ENCODE measurements at places on chromosomes 3 and 15.

DNA sequence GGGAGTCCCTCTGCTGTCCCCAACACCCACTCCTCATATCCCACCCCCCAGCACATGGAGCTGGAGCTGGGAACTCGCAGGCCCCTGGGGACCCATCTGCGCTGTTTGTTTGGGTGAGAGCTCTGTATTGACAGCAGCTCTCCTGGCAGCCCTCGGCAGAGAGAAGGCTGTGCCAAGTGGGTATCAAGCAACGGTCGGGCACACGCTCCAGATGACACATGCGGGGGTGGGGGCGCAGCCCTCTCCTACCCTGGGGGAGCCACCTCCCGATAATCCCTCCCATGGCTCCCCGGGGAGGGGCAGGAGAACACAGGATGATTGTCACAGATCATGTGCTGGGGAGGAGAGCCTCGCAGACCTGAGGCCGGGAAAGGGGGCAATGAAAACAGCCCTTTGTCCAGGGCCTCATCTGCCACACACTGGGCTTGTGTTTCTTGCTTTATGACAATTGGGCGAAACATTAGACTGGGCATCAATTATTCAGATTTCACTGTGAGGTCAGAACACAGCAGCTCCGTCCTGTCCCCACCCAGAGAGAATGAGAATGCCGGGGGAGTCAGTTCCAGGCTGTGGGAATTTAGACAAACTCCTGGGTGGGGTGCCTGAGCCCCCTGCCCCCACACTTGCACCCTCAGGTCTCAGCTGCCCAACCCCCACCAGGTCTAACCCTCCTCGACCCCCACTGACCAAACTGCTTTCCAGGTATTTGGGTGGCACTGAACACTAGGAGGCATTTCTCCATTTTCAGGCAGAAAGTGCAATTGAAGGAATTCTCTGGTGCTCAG, 46.4 kb upstream of the KLF13 start:
- DNase-seq: no peak

DNA sequence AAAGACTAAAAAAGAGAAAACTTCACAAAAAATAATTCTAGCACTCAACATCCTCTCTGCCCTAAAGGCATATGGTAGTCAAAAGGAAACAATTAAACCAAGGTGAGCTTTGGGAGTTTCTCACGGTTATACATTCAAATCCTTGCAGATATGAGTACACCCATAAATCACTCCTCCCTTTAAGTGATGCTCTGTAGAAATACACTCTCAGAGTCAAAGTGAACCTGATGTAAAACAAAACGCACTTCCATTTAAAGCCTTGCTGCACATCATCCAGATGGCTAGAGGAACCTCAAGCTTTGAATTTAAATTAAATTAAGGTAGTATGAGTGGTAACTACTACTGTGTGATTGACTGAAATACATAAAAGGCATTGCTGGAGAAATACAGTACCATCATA, 36.0 kb upstream of the AADAC start:
- no peak for DNase-seq

DNA sequence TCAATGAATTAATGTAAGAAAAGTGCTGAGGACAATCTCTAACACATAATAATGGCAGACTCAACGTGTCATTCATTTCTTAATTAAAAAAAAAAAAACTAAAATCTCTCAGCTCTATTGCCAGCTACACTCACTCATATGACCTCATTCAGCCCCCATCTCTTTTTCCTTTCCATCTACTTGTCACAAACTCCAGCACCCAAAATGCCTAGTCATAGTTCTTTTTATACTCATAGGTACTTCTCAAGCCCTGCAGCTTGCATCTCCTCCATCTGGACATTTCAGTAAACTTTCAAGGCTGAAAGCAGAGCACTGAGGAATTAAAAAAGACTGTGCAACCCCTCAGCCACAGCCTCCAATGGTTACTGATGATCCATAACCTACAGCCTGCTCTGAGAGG, 109.8 kb downstream of the PLCH1 start:
- no peak for DNase-seq

- DNase-seq: no peak
These were observed 272.0 kb downstream of the NEK10 start for GRCh38 chr3:27097182-27097581.

- DNase-seq: no peak
These were observed 23.4 kb upstream of the ZFAND6 start for GRCh38 chr15:80036071-80036470.

GRCh38 chr3:193229851-193230420, 11.1 kb upstream of the PLAAT1 start:
- peak; percentile 30 for DNase-seq

GRCh38 chr15:61659566-61660190, 400.6 kb downstream of the VPS13C start:
- no peak for DNase-seq

DNA sequence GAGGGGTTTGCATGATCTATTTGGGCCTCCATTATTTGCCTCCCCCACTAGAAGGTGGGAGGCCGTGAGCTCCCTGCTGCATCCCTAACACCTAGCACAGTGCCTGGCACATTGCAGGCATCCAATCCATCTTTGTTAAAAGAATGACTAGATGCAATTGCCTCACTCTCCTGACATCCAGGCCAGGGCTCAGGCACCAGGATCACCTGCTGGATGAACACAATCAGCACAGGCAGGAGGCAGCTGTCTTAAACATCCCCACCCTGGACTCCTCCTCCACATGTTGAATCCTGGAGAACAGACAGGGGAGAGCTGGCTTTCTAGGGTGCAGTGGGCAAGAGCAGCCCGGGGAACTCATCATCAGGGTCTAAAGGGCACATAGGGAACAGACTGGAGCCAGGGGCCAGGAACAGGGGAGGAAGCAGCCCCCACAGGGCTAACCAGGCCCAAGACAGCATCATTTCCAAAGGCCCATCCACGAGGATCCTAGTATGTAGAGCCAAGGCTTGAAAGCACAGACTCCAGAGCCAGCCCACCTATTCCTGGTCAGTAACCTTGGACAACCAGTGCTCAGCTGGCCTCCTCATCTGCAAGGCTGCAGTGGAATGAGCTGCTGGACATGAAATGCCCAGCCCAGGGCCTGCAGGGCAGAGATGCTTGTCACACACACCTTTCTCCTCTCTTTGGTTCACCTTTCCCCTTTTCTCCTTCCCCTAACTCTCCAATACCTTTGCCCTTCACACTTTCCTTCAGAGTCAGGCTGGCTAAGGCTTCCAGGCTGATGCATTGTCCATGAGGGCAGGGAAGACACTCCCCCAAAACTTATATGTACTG, 254.4 kb upstream of the TLE3 start:
- no peak for DNase-seq

GRCh38 chr15:65077981-65078352, 1.4 kb downstream of the KBTBD13 start:
- peak; percentile 64 for DNase-seq

- DNase-seq: no peak
These were observed 33.6 kb downstream of the ZNF280D start for GRCh38 chr15:56699743-56700142.

GRCh38 chr3:42425736-42426407, 15.5 kb upstream of the LYZL4 start:
- no peak for DNase-seq

DNA sequence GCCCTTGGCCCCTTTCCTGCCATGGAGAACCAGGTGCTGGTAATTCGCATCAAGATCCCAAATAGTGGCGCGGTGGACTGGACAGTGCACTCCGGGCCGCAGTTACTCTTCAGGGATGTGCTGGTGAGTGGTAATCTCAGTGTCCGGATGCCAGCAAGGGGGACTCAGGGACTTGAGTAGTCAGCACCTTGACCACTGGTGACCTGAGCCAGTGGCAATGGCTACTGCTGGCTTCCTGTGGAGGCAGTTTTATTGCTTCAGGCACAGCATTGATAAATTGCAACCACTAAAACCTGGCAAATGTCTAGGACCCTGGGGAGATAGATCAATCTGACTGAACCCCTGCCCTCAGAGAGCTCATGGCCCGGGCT, 830 bp downstream of the MAP2K5 start:
- DNase-seq: peak; percentile 7

- DNase-seq: no peak
These were observed at the start of gene UPK1B for GRCh38 chr3:119173325-119173724. UPK1B (plus strand) TSS chr3:119173598; CDS start chr3:119186742, 13,144 bp downstream.
